Uterus (tissue), 4 donors: ENCODE measurements at places on chromosomes 3 and 15. TPM values are rescaled to one million over a fixed set of nuclear protein-coding genes. Genes with fewer than 3 reads are reported as not detected.
A peak's percentile ranks its signal among the peaks of the same experiment; 100 is the strongest.

- no peak for DNase-seq
These were observed 2.5 kb downstream of the IFT122 start for GRCh38 chr3:129442486-129442885.

- no peak for DNase-seq
These were observed 2.8 kb downstream of the SEC62 start for GRCh38 chr3:169969174-169970095.

DNA sequence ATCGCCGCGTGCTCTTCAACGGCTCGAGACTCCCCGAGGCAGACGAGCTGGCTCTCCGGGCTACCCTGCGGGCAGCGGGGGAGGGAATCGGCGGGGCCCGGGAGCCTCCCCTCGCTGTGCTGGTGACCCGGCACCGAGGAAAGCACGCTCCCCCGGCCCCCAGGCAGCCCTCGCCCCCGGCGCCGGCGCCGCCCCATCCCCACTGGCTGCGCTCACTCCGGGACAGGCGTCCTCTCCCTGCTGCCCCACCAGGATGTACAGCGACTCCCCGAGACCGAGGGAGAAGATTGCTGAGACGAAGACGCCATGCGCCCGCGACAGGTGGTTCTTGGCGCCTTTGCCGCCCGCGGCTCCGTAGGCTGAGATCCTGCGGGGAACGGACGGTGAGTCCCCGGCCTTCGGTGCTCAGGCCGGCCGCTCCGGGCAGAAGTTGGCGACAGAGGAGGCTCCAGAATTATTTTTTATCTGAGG is 1.7 kb downstream of the LTK start:
- no peak for DNase-seq

DNA sequence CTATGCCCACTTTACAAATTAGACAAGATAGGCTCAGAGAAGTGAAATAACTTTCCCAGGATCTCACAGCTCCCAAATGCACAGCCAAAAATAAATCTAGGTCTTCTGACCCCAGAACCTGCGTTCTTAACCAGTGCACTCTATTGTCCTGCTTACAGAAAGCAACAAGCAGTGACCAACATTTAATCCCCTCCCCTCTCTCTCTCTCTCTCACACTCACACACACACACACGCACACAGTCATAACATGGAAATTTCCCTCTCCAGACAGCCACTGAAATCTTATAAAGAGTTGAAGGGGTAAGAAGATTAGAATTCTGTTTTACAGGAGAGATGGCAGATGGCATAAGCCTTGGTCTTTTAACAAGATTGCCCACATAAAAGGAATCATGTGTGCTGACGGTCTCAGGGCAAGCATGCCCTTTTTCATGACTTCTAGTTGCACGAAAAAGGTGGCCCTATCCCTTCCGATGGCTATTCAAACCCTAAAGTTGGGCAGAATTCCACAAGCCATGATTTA is 29.4 kb downstream of the EOGT start:
- no peak for DNase-seq

GRCh38 chr15:89593018-89593417 is 17.7 kb downstream of the TICRR start:
- no peak for DNase-seq

DNA sequence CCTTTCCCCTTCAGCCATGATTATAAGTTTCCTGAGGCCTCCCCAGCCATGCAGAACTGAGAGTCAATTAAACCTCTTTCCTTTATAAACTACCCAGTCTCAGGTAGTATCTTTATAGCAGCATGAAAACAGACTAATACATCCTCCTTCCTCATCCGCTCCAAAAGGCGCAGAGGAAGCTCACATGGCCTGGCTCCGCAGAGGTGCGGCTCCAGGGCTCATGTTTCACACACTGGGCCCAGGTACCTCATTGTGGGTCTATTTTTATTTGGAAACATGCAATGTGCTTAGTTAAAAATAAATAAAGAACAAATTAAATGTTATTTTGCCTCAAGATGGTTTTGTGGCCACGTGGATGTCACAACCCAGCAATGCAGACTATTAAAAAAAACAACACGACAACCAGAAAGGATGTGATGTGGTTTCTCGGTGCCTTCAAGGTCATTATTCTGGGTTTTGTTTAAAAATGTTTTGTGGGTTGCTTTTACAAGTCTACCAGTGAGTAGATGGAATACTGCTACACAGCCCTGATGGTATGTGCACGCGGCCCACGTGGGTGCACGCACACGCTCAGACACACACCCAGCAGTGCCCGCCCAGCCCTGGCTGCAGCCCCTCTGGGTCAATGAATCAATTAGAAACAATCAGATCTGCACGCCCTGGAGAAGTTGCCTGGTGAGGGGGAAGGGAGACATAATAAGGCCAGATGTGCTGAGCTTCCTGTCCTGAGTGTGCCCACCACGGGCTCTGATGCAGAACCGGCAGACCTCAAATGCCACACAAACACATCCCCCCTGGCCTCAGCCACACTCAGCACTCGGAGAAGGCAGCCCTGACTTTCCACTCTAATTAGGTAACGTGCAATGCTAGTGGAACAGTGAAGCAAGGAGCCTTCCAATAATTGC is 140.1 kb downstream of the ADAMTS17 start:
- DNase-seq, result no peak

DNA sequence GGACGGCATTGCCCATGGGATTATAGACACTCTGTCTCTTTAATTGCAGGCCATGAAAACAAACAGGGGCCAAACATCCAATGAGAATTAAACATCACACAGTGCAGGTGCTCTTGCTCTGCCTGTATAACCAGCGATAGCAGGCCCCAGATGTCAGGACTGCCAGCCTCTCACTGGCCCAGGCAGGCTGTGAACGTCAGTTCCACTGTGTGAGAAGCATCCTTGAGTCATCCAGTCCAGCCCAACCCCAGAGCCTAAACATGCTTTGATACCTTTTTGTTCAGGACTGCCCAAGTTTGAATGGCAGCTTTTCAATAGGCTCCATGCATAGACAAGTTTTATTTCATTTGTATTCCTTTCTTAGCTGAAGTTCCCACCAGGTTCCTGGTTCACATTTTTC is 189.8 kb downstream of the SLCO3A1 start:
- no peak for DNase-seq

- DNase-seq, result peak; percentile 99
These were observed at the start of gene ARF4 for GRCh38 chr3:57597127-57597923. Gene ARF4 (minus strand): TSS chr3:57597344. CDS start chr3:57597140, 204 bp downstream.

DNA sequence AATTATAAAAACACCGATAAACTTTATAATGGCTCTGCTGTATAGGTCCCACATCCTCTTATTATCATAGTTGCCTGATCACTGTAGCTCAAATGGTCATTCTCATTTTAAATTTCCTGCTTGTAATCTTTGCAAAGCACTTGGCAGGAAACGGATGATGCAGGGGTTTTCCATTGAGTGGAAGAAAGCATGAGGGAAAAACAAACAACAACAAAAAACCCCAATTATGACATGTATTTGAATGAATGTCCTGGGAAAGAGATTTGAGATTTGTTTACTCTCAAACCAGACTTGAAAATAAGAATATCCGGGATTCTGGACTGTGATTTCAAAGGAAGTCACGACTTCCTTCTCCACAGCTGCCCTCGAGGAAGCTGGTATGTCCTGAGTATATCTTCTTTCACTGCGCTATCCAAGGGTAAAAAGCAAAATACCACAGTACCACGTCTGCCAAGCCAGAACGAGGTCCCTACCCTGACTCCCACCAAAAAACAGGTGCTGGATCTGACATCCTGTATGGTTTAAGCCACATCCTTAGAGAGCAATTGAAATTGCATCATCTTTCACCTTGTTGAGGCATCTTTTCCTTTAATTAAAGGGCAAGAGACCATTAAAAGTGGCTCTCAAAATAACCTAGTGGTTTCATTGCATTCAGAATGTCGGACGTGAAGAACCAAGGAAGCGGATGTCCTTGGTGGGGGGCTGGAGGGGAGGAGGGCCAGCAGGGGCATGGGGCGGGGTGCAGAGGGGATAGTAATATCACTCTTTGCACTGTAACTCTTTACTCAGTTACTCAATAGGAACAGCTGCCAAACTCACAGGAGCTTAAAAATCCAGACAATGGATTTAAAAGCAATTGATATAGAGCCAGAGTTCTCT is 13.5 kb upstream of the TIPIN start:
- no peak for DNase-seq

Gene CLDN1
- 200 TPM for total RNA-seq

Gene NEK11
- 8.8 TPM for total RNA-seq

Gene FAM131A
- 42.6 TPM for total RNA-seq

Gene NUP210
- 9.5 TPM for total RNA-seq

Gene ASB14
- total RNA-seq, result not detected

Gene A4GNT
- not detected for total RNA-seq
